ENCODE measurements at places on chromosomes 3 and 15. TPM values are rescaled to one million over a fixed set of nuclear protein-coding genes. Genes with fewer than 3 reads are reported as not detected.

Gene CAPN3
- 1.7 TPM for total RNA-seq

Gene OXTR
- 0.57 TPM for total RNA-seq

Gene POLQ
- 1.8 TPM for total RNA-seq

Gene LNP1
- total RNA-seq: 4.2 TPM

Gene TMA7
- total RNA-seq: 315 TPM

Gene EFCC1
- total RNA-seq: not detected

Gene CIDEC
- 0.14 TPM for total RNA-seq

Gene SEMA5B
- total RNA-seq: not detected

Gene GABPB1
- total RNA-seq: 40.1 TPM

Gene MYRIP
- total RNA-seq: under 0.01 TPM

Measured in smooth muscle cell of bladder (primary cell).